ENCODE measurements at places on chromosomes 2 and 18.

GRCh38 chr2:237207646-237208045 lies 122.0 kb downstream of the COPS8 start:
- DNase-seq = no peak

- DNase-seq = no peak
Measured at GRCh38 chr2:42928692-42929545, 136.5 kb upstream of the HAAO start.

DNA sequence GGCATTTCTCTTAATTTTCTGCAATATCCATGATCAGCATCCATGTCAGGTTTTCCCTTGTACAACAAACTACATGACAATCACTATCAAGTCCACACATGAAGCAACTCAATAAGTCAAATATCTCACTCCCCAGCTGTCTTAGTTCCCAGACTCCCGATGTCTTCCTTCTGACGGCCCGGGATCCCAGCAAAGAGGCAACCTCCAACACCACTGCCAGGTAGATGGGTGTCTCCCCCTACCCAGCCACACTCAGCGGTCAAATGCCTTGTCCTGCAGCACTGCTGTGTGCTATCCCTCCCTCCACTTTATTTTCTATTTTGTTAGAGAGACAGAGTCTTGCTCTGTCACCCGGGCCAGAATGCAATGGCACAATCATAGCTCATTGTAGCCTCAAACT lies 23.3 kb downstream of the TRABD2A start:
- no peak for DNase-seq

DNA sequence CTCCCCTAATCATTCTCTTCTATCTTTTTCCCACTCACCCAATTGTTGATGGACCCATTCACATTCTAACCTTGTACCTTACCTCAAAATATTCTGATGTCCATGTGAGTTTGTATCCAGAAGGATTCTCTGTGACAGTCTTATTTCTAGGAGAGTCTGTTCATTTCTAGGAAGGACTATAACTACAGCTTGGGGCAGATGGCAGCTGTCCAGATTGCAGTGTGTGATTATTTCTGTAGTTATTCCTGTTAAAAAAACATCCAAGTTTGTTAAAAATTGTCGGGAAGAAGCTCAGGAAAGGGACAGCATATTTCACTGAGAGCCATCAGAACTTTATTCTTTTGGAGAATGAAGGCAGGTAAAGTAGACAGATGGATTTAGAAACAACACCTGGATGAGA lies 142.6 kb downstream of the RAPGEF4 start:
- DNase-seq = no peak

DNA sequence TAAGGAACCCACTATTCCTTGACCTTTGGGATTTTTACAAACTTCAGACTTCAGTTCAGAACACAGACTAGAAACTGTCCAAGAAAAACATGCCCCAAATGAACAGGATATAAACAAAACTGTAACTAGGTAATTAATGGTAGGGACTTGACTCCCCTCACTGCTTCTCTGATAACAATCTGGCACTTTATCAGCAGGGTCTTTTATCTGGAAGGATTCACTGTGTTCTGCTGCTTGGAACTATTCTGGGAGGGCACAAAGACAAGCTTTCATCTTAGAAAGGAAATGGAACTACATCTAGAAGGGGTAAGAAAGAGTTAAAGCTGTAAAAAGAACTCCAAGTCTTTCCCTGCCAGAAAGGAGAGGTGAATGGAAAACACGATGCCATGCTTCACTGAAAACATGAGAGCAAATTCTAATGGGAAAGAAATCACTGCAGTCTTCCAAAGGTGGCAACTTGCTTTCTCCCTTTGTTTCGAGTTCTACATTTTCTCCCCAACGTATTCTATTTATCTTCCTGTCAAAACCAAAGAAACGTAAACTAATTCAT lies 181.2 kb downstream of the THADA start:
- DNase-seq = no peak

- no peak for DNase-seq
Measured at GRCh38 chr2:71620116-71620515, 166.8 kb downstream of the DYSF start.

DNA sequence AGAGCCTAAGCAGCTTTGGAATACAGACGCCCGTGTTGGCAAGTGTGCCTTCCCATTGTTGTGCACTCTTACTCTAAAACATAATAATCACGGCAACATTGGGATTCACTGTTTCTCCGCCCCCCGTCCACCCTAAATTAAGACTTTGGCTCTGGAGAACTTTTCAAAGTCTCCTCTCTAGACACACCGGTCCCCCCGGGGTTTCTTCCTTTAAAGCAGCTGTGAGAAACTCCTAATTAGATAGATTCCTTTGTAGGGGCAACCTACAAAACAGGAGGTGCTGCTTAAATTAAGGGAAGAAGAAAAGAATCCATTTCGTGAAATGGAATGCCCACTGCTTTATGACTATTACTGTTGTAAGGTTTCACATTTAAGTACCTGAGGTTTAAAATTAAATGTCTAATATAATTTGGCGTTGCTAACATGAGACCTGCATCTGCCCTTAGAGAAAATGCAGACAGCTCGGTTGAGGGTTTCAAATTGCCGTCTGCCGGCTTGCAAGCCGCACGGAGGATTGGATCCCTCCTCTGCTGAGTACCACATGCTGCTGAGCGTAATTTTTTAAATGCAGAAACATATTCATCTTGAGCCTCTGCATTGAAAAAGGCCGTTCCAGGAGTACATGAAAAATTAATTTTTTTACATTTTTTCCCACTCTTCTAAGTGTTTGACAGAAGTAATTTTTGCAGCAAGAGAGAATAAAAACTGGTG lies 233.3 kb downstream of the GBX2 start:
- DNase-seq = no peak

DNA sequence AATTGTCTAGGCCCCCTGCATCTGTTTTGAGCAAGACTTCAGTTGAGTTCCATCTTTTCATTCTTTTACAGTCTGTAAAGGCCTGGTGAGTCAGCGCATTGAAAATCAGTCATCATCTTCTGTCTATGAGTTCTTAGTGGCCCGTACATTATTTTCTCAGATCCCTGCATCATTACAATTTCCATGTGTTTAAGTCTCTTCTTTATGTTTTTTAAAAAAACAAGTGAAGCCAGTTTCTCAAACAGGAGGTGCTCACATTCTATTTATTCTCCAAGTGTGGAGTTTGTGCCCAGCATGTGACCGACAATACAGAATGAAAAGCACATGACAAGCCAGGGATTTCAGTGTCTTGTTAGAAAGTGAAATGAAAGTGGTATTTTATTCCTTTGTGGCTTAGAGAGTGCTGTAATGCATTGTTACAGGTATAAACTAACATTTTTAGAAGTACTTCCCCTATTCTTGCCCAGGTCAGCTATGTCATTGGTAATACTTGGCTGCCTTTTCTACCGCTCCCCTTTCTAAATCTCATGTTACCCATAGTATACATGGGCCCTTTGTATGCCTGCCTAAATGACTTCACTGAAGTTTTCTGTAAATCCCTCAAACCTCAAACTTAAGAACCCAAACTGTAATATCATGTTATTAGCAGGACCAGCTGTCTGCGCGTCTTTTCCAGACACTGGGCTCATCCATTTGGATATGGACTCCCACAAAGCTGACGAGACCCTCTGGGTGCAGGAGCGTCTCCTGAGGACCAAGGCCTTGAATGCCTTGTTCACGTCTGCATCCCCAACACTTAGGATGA lies 67.6 kb downstream of the FEZ2 start:
- DNase-seq = no peak

DNA sequence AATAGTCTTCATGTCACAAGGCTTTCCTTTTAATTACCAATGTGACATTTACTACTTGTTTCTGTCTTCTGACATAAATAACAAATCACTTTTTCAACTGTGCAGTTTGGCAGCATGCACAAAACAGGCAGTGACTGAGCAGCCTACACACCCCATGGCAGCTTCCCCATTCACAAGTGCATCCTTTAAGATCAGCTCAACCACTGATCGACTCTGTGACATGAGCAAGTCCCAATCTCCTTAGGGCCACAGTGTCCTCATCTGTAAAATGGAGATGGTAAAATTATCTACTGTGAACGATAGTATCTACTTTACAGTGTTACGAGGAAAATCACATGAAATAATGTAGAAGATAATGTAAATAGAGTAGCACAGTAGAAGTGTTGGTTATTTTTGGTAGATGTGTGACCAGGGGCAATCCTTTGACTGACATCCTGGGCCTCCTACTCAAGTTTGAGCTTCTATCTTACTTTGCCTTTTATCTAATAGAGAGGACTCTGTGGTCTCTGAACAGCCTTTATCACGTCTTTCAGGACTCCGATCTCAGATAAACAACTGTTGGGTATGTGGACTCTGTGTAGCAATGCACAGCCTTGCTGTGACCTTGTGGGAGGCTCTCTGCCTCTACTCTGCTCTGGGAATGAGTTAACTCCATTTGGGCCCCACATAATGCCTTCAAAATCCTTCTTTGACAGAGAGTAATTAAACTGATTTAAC lies 120.6 kb downstream of the PIGN start:
- no peak for DNase-seq

- peak; percentile 48 for DNase-seq
Measured at GRCh38 chr2:28359222-28360057, 33.2 kb upstream of the FOSL2 start.

- no peak for DNase-seq
Measured at GRCh38 chr18:10400534-10401307, 53.7 kb upstream of the APCDD1 start.

GRCh38 chr2:239255628-239256349 lies 145.0 kb downstream of the HDAC4 start:
- DNase-seq = no peak

DNA sequence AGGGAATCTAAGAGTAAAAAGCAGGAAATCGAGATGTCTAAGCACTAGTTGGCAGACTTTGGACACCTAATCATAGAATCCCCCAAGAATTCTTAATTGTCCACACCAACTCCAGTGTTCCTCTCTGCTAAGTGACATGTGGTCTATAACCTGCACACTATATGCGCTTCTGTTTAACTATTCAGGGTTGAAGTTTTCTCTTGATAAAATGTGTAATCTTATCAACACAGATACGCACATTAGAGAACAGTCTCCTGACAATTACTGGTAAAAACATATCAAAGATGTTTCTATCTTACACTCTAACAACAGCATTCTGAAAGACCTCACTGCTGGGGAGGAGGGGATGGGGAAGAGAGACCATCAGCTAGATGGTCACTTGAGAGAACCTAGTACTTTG lies 3.9 kb downstream of the ABCB11 start:
- no peak for DNase-seq

- DNase-seq = no peak
Measured at GRCh38 chr2:23381084-23381483, 3.9 kb upstream of the KLHL29 start.

DNA sequence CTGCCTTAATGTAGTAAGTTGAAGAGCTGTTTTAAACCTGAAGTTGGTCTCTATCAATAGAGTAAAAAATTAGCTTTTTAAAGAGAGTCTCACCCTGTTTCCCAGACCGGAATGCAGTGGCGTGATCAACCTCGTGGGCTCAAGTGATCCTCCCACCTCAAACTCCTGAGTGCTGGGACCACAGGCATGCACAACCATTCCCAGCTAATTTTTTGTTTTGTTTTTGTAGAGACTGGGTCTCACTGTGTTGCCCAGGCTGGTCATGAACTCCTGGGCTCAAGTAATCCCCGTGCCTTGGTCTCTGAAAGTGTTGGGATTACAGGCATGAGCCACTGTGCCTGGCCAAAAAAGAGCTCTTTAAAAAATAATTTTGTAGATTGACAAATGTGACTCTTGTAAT lies 40.3 kb downstream of the CRIM1 start:
- DNase-seq = no peak

- peak; percentile 29 for DNase-seq
Measured at GRCh38 chr2:239927424-239927981, 97.6 kb downstream of the NDUFA10 start.

GRCh38 chr2:108534584-108535356 lies 500 bp downstream of the LIMS1 start:
- peak; percentile 22 for DNase-seq

- no peak for DNase-seq
Measured at GRCh38 chr2:96556441-96557330, 20.1 kb downstream of the ARID5A start.

DNA sequence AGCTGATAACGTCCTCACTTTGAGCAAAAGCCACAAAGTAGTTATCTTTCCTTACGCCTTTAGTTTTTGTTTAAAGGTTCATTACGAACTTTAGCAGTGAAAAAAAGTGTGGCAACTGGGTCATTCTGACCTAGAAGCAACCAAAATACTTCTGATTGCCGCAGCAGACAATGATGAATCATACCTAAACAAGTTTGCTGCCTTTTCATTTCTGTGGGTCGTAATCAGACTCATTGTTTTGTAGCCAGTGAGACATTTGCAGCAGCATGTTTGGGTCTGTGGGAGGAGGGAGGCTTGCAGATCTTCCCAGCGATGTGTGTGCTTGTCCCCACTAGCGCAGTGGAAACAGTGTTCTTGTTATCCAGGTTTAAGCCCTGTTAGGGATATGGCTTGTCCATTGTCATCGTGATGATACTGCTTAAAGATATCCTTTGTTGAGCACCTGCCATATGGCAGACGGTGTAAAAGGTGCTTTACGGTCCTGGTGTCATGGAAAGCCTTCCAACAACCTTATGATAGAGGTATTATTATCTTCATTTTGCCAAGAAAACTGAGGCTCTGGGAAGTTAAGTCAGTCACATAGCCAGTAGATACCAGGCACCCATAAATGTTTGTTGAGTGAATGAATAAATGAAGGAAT lies 1.3 kb upstream of the GREB1 start:
- no peak for DNase-seq
